ENCODE measurements at places on chromosomes 1 and 21.
A peak's percentile ranks its signal among the peaks of the same experiment; 100 is the strongest.

DNA sequence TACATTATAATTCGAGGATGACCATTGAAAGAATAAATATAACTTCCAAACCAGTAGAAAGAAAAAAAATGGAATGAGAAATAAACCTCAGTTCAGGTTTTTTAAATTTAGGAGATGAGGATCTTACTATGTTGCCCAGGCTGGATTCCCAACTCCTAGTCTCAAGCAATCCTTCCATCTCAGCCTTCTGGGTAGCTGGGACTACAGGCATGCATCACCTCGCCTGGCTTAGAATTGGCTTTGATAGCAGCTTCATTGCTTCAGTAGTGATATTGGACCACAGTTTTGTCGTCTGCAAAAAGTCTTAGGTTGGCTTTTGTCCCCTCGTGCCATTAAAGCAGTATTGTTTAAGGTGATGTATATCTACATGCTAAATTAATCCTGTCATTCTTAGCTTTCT lies 2.9 kb downstream of the NASP start:
- DNase-seq, result no peak

DNA sequence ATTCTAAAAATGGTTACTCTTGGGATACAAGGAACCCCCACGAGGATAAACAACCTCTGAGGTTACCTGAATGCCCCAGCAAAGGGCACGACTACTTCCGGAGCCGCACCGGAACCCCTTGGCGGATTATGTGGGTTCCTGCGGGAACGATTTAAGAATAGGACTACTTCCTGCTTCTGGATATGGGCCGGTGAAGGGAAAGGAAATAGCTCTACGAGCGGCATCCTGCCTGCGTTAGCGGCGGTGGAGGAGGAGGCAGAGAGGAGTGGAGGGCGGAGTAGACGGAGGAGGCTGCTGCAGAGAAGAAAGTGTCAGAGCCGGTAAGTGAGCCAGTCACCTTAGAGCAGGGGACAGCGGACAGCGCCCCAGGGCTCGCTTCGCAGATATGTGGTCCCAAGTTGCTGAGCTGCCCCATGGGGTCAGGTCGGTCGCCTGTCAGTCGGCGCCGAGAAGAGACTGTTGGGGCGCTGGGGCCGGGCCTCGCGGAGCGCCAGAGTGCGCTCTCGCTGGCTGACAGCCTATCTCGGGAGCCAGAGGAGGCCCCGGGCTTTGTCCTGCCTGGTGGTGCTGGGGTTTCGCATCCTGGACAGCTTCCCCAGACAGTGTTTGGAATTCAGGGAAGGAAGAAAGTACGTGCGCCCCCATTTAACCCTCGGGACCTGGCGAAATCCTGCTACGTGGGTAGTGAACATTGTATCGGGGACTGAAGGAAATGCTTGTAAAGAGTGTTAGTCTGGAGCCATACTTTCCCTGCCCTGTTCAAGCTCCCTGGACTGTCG lies at the start of gene KLHL20:
Gene KLHL20, plus strand, starts transcription at position 223 of the 779 bp plus-strand sequence. CDS start 1,063 bp downstream, outside the sequence.
- peak; percentile 90 for DNase-seq

DNA sequence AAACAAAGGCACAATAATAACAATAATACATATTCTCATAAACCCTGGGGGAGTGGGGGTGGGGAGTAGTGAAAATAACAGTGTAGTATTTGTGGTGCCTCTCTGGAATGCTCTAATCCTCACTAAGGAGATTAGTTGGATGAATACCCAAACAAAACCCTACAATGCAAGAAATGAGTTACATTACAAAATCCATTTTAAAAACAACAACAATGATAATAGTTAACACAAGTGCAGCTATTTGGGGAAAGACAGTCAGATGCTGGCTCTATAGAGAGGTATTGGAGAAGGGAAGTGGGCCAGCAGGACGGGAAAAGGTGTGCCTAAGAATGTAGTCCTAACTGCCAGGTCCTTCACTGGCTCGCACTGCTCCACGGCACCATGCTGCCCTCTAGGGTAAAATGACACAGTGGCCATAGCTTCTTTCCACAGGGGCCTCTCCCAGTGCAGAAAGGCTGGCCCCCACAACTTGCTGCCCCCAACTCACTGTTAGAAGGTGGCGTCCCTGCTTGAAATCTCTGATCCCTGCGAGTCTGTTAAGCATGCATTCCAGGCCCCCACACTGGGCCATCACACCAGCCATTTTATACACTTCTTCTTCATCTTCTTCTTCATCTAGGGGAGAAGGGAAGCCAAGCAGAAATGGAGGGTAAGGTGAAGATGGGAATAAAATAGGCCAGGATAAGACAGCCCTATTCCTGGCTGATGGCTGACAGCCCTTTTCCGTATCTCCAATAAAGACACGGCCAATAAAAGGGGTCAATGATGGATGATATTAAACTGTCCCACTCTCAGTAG lies 113.8 kb downstream of the UBR4 start:
- DNase-seq, result peak; percentile 41

GRCh38 chr1:14896381-14897079 lies 257.0 kb upstream of the TMEM51 start:
- DNase-seq, result no peak

- no peak for DNase-seq
Observed at GRCh38 chr1:53043271-53043670, 18.7 kb upstream of the PODN start.

DNA sequence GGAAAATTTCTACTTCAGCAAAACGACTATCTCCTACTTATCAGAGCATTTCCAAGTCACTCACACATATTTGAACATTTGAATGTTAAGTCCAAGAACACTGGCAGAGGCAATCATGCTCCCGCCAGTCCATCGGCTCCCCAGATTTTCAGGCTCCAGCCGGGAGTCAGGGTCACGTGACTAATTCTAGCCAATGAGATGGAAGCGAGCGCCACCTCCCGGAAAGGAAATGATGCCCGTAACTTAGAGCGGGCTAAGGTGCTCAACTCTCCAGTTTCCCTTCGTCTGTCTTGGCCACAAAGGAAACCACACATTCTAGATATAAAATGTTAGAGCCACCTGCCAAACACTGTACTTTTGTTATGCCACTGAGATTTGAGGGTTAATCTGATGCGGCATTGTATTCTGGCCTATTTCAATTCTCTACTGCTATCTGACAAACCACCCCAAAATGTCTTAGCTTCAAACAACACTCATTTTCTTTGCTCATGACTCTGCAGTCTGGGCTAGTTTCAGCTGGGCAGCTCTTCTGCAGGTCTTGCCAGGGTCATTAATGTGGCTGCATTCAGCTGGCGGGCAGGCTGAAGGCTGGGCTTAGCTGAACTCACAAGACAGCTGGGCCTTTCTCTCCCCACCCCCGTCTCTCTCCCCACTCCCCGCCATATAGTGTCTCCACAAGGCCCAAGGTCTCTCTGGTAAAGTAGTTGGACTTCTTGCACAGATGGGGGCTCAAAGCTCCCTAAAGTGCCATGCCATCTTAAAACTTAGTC lies 16.5 kb upstream of the LHX4 start:
- DNase-seq, result peak; percentile 78

- DNase-seq, result no peak
Observed at GRCh38 chr1:87706203-87706602, 377.5 kb downstream of the LMO4 start.

DNA sequence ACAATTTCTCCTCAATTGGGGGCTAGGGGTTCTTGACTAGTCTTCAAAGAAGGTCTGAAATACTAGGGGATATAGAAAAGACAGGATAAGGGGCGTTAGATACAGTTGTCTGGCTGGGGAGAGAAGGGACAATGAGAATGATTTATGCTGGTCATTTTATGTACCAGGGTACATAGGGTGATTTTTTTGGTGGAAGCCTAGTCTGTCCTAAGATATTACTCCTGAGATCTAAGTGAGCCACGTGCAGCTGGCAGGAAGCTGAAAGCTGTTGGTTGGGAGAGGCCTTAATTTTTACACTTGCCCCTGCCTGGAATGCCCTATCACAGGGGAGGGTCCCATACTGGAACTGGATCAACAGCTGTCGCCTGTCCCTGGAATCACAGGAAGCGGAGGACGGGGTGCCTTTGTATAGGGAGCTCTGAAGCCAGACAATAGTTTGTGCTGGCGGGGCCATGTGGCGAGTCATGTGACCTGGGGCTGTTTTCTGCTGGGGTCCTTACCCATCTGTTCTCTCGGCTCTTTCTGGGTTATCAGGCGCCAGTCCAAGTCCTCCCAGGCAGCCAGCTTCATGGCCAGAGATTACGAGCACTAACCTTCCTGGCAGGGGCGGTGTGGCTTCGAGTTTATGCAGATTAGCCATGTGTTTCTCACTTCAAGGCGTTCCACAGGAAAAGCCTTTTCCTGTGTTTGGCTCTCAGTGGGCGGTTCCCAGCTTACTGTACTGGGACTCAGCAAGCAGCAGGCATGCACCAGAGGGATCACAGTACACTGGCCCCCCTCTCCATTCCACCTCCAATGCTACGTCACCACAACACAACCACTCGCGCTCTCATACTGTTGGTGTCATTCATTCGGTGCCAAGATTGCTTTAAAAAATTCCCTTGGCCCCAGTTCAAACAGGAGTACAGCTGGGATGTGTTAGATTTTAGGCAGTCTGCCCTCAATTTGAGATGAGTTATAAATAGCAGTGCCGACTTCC lies 27.5 kb downstream of the ARID1A start:
- DNase-seq, result peak; percentile 54

DNA sequence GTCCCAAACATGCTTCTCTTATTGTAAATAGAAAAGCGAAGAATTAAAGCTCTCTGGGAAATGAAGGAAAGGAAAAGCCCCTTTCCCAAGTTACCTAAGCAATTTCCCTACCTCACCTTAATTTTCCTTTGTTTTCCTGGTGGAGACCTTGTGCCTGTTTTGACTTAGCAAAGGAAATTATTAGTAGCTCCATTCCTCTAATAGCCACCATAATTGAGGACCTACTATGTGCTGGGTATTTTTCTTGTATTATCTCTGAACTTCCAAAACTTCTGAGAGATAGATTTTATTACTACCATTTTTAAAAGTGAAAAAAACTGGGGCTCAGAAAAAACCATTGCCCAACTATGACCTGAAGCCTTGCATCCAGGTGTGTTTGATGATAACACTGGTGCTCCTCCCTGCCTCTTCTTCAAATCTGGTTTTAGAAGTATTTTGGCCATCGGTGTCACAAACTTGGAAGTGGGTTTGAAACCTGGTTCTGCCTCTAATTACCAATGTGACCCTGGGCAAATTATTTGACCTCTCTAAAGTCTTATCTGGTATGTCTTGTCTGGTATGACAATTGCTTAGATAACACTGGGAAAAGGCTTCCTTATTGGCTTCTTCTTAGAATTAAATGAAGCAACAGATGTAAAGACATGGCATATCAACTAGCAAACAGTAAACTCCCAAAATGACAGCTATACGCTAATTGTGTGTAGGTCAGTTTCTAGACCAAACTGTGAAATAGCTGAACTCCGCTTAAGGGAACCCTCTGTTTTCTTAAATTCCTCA lies 39.5 kb downstream of the BCL9 start:
- DNase-seq, result no peak

DNA sequence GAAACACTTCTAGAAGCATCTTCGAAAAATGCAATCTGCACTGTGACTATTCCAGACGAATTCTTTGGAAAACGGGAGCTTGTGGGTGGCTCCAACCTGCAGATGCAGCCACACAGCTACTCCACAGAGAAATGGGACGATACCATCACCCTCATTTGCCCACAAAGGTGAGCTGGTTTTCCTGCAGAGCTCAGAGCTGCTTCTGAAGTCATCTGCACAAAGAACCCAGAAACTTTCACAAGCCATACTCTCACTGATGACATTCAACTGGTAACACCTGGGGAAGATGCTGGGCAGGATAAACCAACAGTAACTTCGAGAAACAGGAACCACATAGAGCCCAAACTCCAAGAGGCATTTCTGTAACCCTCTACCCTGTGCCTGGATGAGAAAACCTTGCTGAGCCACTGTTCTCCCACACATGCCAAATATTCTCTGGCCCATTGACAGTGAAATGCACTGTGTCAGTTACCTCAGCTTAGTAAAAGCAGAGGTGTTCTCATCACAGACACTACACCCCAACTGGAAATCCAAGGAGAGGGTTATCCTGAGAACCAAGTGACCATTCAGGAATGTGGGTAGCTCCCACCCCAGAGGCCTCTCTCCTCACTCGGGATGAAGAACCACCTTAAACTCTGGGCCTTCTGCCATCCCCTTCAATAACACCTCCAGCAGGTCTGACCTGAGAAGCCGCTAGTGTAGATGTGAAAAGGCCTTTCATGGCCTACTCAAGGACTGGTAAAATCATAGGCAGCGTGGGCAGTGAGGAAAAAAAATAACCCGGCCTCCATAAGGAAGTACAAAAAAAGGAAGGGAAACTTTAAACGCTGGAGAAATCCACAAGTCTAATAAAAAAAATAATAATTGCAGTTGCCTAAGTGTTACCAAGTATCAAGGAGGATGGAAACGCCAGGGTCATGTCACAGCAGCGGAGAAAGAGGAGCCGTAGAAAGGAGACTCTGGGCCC lies 56.7 kb downstream of the HSF2BP start:
- DNase-seq, result no peak

DNA sequence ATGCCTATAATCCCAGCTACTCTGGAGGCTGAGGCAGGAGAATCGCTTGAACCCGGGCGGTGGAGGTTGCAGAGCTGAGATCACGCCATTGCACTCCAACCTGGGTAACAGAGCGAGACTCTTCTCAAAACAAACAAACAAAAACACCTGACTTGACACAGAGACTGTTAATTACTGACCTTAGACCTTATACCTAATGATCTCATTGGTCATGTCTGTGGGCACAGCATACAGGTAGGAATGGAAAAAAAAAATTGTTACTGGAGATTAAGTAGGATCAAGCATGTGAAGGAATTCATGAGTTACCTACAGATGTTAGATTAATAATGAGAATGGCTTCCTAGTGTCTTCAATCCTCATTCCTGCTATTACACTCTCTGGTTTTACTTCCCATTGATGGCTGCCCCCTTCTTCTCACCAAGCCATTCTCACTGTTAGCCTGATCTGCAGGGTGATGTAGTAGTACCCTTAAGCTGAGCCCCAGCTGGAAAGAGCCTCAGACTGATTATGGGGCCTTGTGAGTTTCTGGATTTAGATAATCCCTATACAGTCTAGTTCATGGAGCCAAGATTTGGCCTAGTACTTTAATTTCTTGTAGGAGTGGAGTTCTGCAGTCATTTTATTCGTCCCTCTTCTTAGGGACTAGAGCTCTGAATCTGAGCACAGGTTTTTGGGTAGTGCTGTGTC lies 8.8 kb downstream of the TBCE start:
- DNase-seq, result no peak

GRCh38 chr1:1279028-1279427 lies 1.2 kb upstream of the SCNN1D start:
- no peak for DNase-seq

- DNase-seq, result peak; percentile 73
Observed at GRCh38 chr1:165828103-165828668, 772 bp downstream of the UCK2 start.

GRCh38 chr1:99577313-99577712 lies 68.6 kb upstream of the PALMD start:
- no peak for DNase-seq

GRCh38 chr1:15870421-15870820 lies 22.9 kb downstream of the SPEN start:
- DNase-seq, result no peak

DNA sequence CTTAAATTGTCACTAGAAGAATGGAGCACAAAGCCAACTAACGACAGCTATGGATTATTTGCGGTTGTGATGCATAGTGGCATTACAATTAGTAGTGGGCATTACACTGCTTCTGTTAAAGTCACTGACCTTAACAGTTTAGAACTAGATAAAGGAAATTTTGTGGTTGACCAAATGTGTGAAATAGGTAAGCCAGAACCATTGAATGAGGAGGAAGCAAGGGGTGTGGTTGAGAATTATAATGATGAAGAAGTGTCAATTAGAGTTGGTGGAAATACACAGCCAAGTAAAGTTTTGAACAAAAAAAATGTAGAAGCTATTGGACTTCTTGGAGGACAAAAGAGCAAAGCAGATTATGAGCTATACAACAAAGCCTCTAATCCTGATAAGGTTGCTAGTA lies 13.5 kb downstream of the USP1 start:
- no peak for DNase-seq

- no peak for DNase-seq
Observed at GRCh38 chr21:25487046-25487594, 120.2 kb downstream of the MRPL39 start.

All from activated CD4-positive, alpha-beta T cell treated with anti-CD3 and anti-CD28 coated beads for 36 hours (primary cell).